ENCODE measurements at places on chromosomes 13 and 19. TPM values are rescaled to one million over a fixed set of nuclear protein-coding genes. Genes with fewer than 3 reads are reported as not detected.
A peak's percentile ranks its signal among the peaks of the same experiment; 100 is the strongest.

DNA sequence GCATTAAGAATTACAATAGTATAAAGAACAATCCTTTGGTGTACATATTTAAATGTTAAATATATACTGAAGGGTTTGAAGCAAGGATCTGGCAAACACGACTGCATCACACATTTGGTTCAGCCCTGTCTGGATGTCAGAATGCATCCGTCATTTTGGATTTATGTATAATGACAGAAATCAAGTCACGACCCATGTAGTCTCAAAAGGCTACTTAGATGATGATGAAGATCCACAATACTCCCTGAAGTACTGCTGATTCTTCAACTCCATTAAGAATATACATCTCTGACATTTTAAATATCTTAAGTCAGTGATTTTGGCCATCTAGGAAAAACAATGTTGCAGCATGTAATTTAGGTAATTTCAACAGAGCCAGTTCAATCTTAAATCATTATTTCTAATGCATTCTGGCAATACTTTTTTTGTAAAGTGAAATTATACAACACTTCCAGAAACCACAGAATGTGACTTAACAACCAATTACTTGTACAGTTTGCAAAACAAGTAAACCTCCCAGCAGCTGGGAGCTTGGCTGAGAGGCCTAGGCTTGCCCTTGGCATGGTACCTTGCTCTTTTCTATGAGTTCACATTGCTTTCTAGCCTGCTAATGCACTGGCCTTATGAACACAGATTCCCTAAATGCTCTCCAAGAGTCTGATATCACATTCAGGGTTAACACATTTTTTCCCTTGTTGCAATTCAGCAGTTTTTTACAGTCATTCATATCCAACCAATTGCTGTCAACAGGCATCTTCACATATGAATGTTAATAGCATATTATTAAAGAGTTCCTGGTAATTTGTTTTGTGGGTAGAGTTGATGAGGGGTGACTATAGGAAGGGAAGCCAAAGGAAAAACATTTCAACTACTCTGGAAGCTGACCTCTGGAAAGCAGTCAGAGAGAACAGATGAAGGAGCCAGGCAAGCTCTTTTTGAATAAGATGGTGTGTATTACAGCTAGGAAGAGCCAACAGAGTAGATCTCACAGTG lies 175.2 kb downstream of the ENOX1 start:
- no peak overlapping the region for H3K4me3 ChIP-seq
- no peak for DNase-seq
- no peaks in the 10 kb centered on the region for H3K4me1 ChIP-seq
- no peaks in the 10 kb centered on the region for H3K36me3 ChIP-seq
- no peaks in the 10 kb centered on the region for H3K27me3 ChIP-seq

DNA sequence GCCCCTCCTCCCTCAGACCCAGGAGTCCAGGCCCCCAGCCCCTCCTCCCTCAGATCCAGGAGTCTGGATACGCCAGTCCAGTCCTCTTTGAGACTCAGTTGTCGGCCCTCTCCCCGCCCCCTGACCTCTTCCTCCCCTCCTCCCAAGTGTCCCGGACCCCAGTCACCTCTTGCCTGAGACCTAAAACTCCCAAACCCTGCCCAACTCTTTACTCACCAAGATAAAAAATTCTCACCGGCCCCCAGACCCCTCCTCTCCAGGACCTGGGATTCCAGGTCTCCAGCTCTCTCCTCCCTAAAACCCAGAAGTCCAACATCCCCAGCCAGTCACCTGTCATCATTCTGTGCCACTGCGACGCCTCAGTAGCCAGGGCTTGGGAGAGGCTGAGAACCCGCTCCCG lies 1.4 kb upstream of the HSD17B14 start:
- DNase-seq = no peak
- H3K27ac ChIP-seq = no peak overlapping the region
- no peak overlapping the region for H3K4me3 ChIP-seq
- H3K4me1 ChIP-seq = peaks cover 23% of the 10 kb centered on the region
- peaks cover 8% of the 10 kb centered on the region for H3K36me3 ChIP-seq

GRCh38 chr19:32350471-32350865 lies 5.1 kb downstream of the ZNF507 start:
- no peak overlapping the region for H3K4me3 ChIP-seq
- H3K27me3 ChIP-seq = no peaks in the 10 kb centered on the region
- peaks cover 45% of the 10 kb centered on the region for H3K36me3 ChIP-seq
- H3K4me1 ChIP-seq = peaks cover 44% of the 10 kb centered on the region
- no peak overlapping the region for H3K27ac ChIP-seq
- no peak for DNase-seq

- DNase-seq = no peak
- H3K4me1 ChIP-seq = no peaks in the 10 kb centered on the region
- no peaks in the 10 kb centered on the region for H3K36me3 ChIP-seq
- no peak overlapping the region for H3K4me3 ChIP-seq
- H3K27ac ChIP-seq = no peak overlapping the region
Measured at GRCh38 chr13:96444676-96445075, 354.8 kb downstream of the HS6ST3 start.

DNA sequence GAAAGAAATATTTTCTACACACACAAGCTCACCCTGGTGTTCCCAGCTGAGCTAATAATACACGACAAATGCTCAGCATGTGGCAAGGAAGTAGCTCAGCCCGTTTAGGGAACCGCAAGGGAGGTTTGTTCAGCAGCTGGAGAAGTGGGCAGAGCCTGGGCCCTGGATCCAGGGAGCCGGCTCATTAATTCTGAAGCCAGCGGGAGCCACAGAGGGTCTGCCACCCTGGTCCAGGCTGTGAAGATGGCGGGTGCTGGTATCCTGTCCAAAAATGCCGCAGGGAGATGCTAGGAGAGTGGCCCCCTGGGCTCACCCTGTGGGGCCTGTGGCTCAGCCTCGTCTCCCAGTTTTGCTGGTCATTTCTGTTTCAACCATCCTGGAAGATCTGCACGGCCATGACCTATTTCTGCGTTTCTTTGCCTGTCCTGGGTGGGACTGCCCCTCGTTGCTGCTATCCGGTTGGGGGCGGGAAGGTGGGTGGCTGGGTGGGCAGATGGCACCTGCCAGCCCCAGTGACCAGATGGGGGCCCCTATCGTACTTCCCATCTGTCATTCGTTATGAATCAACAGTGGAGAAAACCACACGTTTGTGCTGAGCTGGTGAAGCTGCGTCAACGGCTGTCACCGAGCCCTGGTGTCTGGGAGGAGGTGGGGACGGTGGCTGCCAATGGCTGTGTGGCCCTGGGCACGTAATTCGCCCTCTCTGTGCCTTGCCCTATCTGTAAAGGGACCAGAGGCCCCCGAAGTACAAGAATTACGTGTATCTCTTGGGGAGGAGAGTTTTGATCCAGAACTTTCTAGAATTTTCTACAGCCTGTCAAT lies 2.7 kb upstream of the GNA15 start:
- peak overlapping the region; percentile 58 for H3K27ac ChIP-seq
- H3K4me3 ChIP-seq = no peak overlapping the region
- no peaks in the 10 kb centered on the region for H3K36me3 ChIP-seq

Gene CKM
- not detected for total RNA-seq

Gene PSG1
- not detected for total RNA-seq

Gene ERCC5
- 48.9 TPM for total RNA-seq
